ENCODE measurements at places on chromosomes 1 and 21.

GRCh38 chr1:214452152-214452784 is 99.1 kb downstream of the PTPN14 start:
- no peak for DNase-seq

- DNase-seq, result peak; percentile 89
These were observed 367.3 kb downstream of the SMYD3 start for GRCh38 chr1:246139745-246140182.

DNA sequence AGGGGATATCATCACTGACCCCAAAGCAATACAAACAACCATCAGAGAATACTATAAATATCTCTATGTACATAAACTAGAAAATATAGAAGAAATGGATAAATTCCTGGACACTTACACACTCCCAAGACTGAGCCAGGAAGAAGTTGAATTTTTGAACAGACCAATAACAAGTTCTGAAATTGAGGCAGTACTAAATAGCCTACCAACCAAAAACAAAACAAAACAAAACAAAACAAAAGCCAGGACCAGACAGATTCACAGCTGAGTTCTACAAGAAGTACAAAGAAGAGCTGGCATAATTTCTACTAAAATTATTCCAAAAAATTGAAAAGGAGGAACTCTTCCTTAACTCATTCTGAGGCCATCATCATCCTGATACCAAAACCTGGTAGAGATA is 18.5 kb downstream of the CD84 start:
- no peak for DNase-seq

GRCh38 chr1:212189352-212189738 is 95.9 kb upstream of the PPP2R5A start:
- no peak for DNase-seq

- DNase-seq, result no peak
These were observed 61.8 kb downstream of the INTS7 start for GRCh38 chr1:211973541-211973940.

DNA sequence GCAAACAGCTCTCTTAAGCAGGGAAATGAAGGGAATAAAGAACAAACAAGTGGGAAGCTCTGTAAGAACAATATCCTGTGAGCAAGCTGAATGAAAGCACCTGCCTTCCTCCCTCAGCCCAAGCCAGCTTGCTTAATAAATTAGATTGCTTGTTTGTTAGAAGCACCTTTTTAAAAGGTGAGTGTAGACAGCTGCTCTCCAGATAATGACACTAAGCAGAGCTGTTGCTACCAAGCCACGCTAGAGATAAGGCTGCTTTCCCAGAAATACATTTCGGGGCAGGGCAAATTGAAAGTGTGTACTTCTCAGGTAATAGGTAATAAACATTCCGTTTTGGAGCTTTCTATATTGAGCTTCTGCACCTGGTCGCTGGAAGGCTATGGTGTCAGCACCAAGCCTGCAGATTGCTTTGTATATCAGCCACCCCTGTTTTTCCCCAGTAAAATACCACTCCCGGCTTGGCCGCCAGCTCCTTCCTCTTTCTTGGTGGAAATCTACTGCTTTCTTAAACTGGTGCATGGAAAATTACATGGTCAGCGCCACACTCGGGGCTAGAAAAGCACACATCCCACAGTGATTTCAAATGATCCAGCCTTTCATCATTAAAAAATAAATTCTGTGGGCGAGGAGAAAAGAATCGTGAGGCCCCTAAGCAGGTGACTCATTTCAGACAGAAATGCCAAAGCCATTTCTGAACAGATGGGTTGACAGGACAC is 151.3 kb downstream of the ETS2 start:
- DNase-seq, result peak; percentile 6

DNA sequence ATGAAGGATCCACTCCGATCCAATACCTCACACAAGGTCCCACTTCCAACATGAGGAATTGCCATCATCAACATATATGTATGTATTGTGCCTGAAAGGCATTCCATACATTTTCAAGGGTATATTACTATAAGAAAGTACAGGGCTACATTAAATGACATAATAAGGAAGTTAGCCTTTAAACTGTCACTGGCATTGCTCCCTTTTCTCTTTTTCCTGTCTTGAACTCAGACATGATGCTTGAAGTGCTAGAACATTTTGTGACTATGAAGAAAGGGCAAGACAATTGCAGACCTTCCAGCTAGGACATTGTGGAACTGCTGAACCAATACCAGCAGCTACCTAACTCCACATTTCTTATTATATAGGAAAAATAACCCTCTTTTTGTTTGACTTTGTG is 2.9 kb upstream of the TSPAN2 start:
- no peak for DNase-seq

- no peak for DNase-seq
These were observed 39.5 kb downstream of the COLGALT2 start for GRCh38 chr1:183998045-183998444.

GRCh38 chr21:32548978-32549377 is 36.3 kb downstream of the TCP10L start:
- DNase-seq, result no peak

GRCh38 chr1:28869952-28870351 is 44.4 kb upstream of the EPB41 start:
- DNase-seq, result no peak

- DNase-seq, result no peak
These were observed 18.1 kb downstream of the RSBN1 start for GRCh38 chr1:113793878-113794834.

DNA sequence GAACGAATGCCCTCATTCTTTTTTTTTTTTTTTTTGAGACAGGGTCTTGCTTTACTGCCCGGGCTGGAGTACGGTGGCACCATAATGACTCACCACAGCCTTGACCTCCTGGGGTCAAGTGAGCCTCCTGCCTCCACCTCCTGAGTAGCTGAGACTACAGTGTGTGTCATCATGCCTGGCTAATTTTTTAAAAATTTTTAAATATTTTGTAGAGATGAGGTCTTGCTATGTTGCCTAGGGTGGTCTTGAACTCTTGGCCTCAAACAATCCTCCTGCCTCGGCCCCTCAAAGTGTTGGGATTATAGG is 69.4 kb downstream of the ALG14 start:
- DNase-seq, result peak; percentile 17

DNA sequence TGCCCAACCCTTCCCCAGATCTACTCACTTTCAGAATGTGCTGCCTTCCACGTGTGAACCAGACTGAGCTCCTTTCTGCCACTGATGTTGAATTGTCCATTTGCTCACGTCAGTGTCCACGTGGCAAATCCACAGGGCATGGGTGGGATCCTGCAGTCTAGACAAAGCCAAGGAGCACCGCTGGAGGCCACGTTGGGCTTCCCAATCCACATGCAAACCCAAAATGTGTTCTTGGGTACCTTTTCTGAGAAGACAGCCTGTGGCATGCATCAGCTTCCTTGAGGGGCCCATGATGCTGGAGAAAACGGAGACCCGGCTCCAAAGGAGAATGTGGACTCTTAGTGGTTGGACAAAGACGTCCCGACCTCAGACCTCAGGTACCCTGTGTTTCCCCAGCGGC is 87.6 kb downstream of the PDE9A start:
- no peak for DNase-seq

DNA sequence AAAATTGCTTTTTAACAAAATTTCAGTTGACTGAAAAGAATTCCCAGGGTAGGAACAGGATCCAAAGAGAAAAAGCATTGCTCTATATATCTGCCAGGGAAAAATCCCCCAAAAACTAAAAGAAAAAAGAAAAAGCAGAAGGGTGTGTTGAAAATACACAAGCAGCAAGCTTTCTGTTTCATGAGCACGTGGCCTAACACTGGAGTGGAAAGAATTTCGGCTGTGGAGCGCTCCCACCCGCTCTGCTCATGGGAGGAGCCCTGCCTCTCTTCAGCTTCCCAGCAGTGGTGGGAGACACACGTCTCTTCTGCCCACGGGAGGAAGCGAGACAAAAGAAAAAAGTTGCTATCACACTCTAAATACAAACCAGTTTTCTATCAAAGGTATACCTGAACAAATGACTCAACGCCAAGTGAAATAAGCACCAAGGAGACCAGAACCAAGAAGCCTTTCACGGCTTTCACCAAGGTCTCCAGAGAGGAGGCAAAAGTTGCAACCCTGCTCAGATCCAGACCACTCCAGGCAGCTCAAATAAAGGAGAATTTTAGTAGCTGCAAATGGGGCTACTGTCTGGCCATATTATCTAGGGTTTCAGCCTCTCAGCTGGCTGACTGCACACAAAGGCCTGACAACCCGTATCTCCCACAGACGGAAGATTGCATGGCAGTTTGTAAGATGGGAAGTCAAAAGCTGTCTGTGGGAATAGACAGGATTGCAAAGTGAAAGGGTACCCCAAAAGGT is 29.5 kb upstream of the ZNF496 start:
- DNase-seq, result no peak
